Hematopoietic multipotent progenitor cell treated with erythropoietin and hydrocortisone succinate and interleukin-3 and kit ligand, for 4 days (in vitro differentiated cells): ENCODE measurements at places on chromosomes 12 and 14.

DNA sequence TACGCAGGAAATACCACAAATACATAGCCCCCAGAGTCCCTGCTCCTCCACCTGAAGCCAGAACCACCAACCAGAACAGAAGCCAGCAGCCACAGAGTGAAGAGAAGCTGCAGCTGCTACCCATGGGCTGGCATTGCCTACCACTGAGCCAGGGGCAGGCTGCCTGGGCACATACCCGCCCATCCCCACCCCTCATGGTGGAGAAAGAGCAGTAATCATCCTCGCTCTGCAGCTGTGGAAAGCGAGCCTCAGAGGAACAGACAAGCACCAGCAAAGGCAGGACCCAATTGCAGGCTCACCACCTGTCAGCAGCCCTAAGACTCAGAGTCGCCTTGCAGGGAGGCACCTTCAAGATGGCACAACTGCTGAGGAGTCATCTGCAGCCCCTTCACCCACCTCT lies 11.2 kb upstream of the CD9 start:
- no peak for DNase-seq

DNA sequence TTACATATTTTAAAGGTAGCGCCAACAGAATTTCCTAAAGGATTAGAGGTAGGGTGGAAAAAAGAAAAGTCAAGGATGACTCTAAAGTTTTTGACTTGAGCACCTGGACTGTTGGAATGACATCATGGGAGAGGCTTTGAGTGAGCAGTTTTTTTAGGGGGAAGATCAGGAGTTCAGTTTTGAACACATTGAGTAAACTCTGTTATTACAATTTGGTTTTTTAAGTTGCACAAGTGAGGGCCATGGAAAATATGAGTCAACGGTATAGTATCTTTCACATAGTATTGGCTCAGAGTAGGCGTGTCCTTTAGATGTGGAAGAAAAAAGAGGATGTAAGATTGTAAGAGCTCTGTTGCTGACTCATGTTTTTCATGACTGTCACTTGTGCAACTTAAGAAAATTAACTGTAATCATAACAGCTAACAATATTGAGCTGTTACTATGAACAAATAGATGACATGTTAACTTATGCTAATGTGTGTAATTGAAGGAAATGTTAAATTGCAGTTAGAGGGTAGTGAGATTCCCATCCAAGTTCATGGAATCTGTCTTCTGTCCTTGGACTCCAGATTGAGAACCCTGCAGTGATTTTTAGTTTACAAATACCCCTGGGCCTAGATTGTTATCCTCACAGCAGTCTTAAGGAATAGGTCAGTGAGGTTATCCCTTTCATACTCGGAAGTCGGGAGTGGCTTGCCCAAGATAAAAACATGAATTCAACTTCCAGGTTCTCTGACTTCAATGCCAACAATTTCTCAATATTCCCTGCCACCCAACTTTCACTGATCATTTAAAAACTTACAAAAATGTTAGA lies 48.2 kb upstream of the ATP2B1 start:
- peak; percentile 98 for DNase-seq

GRCh38 chr14:24712909-24713308 lies 78.9 kb upstream of the GZMB start:
- DNase-seq, result no peak

- DNase-seq, result no peak
These were observed 33.5 kb downstream of the ISCA2 start for GRCh38 chr14:74526854-74527585.

DNA sequence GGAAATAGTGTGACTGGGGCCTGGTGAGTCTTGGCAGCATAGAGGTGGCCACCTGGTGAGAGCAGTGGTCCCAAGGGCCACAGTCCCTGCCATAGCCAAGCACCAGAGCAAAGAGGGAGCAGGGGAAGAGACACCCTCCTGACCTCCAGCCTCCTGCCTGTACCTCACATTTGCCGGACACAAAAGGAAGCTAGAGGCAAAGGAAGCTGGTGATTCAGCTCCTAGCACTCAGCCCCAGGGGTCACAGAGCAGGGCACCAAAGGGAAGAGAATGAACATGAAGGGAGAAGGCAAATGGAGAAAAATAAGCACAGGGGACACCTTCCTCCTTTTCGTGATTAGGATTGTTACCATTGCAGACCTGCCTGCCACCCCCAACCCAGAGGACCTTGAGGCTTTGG lies 216.8 kb downstream of the ZFP36L1 start:
- no peak for DNase-seq

GRCh38 chr14:23951590-23952201 lies 1.9 kb upstream of the DHRS4 start:
- no peak for DNase-seq

DNA sequence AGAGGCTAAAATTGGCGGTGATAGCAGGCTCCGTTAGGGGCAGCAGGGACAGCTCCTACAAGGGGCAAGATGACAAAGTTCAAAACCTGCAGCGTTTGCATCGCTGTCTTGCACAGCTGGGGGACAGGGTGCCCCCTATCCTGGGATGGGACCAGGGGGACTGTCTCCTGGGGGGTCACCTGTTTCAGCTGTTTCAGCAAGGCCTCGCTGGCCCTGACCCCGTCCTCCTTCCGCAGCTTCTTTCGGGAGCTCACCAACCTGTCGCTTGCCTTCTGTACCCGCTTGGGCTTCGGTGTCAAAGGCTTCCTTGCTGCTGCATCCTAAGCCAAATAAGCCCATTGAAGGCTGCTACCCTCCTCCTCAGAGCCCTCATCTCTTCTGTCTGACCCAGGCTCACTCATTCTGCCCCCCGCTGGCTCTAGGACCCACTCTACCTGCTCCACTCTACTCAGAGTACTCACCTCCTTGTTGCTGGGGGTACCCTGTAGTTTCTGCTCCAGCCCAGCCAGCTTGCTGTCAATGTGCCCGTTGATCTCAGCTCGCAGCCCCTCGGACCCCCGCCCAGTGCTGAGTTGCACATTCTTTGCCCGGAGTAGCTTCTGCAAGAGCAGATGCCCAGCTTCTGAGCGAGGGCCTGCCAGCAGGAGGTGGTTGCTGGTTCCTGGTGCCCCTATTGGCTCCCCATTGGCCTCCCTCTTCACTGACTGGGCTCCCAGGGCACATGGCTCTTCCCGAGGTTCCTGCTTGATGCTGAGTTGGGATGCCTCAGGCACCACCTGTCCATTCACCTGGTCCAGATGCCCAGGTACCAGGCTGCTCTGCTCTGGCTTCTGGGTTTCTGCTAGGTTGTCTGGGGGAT lies 12.4 kb upstream of the PRKAG1 start:
- DNase-seq, result no peak

DNA sequence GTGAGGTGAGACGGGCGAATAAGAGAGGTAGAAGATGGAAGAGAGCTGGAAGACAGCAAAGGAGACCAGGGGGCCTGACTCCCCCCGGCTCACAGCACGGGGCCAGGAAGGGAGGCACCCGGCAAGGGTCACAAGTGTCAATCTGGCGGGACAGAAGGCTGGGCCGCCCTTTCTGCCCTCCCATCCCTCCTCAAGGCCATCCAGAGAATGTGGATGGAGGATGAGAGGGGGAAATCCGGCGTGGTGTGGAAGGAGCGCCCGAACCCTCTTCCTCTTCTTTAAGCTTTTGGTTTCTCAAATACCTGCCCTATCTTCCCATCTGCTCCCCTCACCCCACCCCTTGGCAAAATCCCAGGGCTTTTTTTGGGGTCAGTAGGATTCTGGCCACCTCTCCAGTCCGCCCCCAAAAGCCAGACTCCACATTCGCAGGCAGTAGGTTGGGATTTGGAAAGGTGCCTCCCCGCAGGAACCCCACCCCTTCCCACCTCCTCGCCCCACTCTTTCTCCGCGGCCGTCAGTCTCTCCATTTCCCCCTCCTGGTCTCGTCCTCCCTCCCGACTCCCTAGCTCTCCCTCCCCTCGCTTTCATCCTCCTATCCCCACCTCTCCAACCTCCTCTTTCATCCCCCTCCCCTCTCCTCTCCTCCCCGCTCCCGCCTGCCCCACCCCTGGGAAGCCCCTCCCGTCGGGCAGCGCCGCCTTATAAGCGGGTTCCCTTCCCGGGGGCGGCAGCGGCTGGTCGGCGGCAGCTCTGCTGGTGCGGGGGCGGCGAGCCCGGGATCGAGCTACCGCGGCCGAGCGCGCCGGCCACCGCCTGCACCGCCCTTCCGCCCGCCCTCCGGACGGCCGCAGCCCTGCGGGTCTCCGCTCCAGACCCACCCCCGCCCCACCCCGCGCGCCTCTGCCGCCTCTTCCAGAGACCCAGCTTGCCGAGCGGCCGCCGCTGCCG lies at the start of gene PTMS:
Gene PTMS, plus strand, starts transcription at position 730 of the 948 bp plus-strand sequence. CDS start 343 bp downstream, outside the sequence.
- peak; percentile 63 for DNase-seq

DNA sequence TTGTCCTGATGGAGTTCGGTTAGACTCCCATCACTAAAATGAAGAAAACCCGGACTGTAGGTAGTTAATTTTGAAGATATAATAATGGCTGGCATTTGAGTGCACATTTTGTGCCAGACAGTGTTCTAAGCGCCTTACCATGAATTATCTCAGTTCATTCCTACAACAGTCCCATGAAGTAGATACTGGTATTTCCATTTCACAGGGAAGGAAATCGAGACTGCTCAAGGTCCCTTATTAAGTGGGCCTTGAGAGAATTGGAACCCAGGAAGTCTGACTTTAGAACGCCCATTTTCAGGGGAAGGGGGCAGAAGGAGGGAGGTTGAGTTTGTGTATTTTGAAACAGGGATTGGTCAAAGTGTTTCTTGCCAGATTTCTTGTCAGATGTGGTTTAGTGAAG lies 855 bp downstream of the MNAT1 start:
- DNase-seq, result peak; percentile 22

DNA sequence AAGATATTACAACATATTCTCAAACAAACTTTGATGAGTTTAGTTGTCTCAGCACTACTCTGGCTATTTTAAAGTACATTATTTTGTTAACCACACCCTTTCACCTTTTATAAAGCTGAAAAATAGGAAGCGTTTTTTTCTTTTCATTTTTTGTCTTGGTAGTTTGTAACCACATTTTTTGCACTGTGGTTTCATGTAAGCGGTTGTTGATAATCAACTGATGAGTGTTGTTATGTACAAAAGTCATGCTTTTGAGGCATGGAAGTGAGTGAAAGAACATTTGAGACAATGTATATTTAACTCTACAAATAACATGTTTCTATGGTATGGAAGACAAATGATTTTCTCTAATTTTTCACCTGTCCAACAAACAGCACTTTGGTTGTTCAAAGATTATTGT lies 52.1 kb upstream of the ATP2B1 start:
- peak; percentile 80 for DNase-seq

GRCh38 chr14:99786511-99786989 lies 6.7 kb upstream of the EML1 start:
- no peak for DNase-seq

DNA sequence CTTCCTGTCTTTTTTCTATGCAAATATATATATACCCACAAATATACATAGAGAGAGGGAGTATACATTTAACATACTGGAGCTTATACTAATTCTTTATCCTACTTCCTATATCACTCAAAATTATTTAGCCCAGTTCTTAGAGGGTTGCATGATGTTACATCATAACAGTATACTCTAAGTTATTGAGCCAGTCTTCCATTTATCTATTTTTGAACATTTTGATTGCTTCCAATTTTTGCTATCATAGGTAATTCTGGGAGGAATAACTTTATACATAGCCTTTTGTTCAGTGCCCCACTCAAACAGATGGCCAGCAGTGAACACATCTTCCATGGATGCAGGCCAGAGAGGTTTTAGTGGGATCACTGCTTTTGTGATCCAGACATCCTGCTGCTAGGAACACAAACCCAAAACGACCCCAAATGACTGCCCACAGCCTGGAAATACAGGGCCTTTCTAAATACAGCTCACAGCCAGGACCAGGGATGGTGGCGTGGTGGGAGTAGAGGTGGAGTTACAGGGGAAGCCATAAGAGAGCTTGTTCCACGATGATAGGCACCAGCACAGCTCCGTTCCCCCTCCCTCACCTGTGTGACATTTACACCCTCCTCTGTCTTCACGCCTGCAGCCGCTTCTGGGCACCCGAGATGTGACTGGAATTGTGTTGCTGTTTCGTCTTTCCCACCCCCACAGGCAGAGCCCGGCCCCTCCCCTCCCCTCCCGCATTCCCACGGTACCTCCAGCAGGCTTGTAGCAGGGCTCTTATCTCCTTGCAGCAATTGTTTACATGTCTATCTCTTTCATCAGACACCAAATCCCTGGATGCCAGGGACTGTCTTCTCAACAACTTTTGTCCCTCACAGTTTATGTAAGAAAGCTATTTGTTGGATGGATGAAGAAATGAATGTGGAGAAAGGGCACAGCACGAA lies 30.7 kb upstream of the HDAC7 start:
- no peak for DNase-seq

- DNase-seq, result no peak
These were observed 141.5 kb downstream of the CEP83 start for GRCh38 chr12:94318181-94318580.

- DNase-seq, result peak; percentile 55
These were observed at the start of gene CABP1 for GRCh38 chr12:120639771-120640721. Gene CABP1, plus strand, starts transcription at chr12:120640626. Its CDS starts 60 bp downstream, at chr12:120640686.

DNA sequence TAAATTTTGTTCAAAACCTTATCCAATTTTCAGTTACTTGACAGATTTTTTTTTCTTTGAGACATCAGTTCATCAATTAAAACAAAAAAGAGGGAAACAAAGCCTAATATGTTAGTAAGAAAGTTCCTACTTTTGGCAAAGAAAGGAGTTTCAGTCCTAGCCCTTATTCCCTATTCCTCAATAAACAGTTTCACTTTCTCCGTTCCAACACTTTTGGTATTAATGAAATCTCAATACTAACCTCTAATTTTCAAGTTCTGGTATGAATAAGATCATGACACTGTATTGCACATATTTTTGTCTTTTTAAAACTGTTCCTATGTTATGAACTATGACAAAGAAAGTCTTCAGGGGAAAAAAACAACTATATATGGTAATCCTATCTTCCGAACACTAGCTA lies 48.4 kb downstream of the RPS6KA5 start:
- DNase-seq, result no peak

- no peak for DNase-seq
These were observed 53.5 kb downstream of the ADGRD1 start for GRCh38 chr12:131007031-131007739.

DNA sequence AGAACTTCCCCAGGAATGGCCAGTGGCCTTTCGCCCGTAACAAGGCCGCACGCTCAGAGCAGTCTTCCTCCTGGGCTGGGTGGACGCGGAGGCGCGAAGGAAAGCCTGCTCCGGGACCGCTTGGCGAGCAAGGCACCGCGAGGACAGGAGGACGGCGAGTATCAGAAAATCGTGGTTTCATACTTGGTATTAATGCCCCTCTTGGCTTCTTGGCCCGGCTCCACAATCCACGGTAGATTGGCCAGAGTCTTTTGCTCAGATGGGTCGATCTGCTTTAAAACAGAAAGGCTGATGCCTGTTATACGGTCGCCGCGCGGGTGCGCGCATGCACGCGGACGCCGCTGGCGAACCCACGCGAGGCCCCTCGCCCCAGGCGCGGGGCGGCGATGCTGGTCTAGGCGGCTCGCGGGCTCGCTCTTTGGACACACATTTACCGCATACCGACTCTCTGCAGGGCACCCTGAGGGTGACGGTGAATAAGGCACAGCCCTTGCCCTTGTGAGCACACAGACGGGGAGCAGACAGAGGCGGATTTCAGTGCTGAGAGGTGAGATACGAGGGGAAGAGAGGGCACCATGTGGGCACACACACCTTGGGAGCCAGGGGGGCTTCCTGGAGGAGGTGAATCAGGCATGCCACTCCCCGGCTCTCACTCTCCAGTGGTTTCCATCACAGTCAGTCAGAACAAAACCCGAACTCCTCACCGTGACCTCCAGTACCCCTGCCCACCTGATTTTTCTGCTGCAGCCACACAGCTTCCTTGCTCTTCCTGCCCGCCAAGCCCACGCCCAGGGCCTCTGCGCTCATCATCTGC lies 100.7 kb downstream of the APAF1 start:
- peak; percentile 32 for DNase-seq
